Caco-2 (cell line): ENCODE measurements at places on chromosomes 5 and 9. TPM values are rescaled to one million over a fixed set of nuclear protein-coding genes. Genes with fewer than 3 reads are reported as not detected.

SH3PXD2B gene
- total RNA-seq: 11.5 and 12.9 TPM in 2 replicates

DNA sequence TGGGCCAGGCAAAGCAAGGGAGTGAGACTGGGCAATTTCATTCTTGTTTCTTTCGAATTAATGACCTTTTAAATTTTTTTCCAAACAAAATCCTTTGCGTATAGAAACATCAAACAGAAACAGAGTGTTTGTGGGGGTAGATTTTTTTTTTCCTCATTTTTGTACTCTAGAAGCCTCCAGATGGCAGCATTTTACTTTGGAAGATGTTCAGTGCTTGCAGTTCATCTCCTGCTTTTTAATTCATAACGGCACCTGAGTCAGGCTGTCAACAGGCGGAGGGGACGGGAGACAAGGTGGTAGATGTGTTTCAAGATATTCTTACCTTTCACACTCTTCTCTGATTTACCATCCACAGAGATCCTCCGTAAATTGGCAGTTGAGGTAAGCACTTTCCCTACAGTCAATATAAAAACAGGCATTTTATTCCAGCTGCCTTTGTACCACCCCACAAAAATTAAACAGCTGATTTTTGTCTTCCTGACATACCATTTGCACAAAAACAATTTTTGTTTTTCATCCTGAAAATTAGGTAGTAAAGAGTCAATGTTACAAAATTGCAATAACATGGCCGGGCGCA, 99.5 kb upstream of the FBXL17 start:
- DNase-seq: peak; percentile 51

DNA sequence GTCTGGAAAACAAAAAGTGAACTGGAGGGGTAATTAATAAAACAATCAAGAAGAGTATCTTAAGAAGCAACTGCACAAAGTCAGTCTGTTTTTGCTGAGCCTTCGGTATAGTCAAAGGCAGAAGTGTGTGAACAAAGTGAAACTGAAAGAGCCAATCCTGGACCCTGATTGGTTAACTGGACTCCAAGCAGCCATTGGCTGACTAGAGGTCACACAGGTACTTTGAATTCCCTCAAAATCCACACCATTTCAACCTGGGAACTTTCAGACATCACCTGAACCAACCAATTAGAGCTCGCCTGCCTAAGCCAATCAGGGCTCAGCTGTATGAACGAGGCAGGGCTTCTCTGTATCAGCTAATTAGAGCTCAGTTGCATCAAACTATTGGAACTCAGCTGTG, 286.7 kb downstream of the TLE4 start:
- DNase-seq: no peak

GRCh38 chr9:87178302-87178701, 231.0 kb upstream of the GAS1 start:
- no peak for DNase-seq

ZBED3 gene
- total RNA-seq: 38.5 and 38.8 TPM in 2 replicates

ZDHHC11 gene
- total RNA-seq: 3.6 and 5.0 TPM in 2 replicates

DNA sequence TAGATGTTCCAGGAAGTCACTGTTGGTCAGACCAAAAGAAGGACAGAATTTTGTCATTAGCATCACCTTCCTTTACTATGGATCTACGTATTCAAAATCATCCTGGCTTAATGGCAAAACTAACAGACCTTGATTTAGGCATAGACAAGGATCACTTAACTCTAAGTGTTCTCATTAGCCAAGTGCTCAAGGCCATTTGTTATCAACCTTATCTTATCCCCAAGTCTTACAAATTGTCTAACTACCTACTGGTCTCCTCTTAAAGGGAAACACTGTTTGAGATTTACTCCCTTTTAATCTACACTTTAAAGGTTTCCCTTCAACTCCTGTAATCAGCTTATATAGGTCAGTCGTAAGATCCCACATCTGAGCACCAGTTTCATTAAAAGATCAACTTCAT, 1197.5 kb upstream of the C9orf72 start:
- no peak for DNase-seq

GRCh38 chr5:53239301-53239990, 129.9 kb upstream of the MOCS2 start:
- no peak for DNase-seq

PKD2L2 gene
- total RNA-seq: not detected in 2 replicates

DNA sequence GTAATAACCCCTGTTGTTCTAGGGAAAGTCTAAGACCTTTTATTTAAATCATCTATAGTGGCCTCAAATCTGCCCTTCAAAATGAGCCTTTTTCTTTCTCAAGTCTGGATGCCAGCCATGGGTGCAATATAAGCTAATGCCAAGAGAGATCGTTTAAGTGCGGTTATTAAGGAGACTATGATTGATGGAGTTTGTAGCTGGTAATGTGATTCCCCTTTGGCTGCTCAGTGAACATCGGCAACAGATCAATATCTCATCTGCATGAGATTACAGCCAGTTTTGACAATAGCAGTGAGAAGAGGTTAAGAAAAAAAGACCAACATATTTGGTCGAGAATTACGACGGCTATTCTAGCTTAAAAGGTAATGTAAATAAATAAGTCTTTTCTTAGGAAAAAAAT, 1049.4 kb upstream of the NUDT12 start:
- no peak for DNase-seq

GRCh38 chr9:93238953-93239925, 55.3 kb downstream of the WNK2 start:
- DNase-seq: no peak

DNA sequence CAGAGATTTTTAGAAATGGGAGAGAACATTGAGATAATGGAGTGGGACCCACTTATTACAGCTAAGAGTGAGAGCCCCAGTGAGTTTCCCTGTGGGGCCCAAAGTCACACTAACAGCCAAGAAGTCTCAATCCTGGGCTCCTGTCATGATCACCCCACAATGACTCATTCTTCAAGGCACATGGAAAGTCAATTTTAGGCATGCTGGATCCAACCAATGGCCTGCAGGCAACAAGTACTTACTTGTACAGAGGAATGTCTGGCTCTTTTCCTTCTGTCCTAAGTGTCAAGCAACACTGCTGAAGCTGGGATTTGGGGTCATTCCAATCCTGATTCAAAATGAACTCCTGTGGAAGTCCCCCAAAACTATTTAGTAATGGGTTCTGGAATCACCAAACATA, 123.1 kb downstream of the DROSHA start:
- no peak for DNase-seq

DNA sequence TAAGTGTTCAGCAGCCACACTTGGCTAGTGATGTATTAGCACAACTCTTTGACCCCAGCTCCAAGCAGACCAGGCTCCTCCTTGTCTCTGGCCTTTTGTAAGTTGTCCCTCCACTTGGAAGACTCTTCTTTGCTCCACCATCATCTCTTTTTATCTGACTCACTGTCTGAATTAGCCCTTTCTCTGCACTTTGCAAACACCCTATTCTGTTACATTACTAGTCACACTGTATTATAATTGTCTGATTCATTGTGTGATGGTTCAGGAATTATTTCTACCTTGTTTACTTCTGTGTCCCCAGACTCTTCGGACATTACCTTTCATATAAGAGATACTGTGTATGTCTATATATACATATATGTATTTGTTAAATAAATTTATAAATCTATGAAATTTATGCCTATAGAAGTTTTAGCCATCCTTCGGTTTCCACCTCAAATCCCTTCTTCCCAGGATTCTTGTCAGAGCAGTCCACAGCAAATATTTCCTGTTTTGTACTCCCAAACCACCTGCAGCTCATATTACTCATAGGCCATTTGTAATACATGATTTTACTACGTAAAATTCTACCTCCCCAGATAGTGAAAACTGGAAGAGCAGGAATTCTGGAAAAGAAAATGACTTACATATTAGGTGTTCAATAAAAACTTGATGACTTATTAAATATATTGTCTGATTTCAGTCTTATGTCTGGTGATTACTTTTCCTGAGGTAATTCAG, 69.0 kb downstream of the MTAP start:
- DNase-seq: no peak

GRCh38 chr5:16864631-16865131, 71.4 kb downstream of the MYO10 start:
- no peak for DNase-seq

MACIR gene
- total RNA-seq: 4.1 and 5.2 TPM in 2 replicates

TSLP gene
- total RNA-seq: not detected in 2 replicates

ZFP37 gene
- not detected in 2 replicates for total RNA-seq

BAAT gene
- total RNA-seq: 1.1 and 1.3 TPM in 2 replicates

KIF20A gene
- total RNA-seq: 83.7 and 84.9 TPM in 2 replicates

- DNase-seq: no peak
Measured at GRCh38 chr5:132477784-132478365, 12.7 kb downstream of the IRF1 start.

- DNase-seq: no peak
Measured at GRCh38 chr5:141809380-141810096, 68.7 kb downstream of the PCDH1 start.

DNA sequence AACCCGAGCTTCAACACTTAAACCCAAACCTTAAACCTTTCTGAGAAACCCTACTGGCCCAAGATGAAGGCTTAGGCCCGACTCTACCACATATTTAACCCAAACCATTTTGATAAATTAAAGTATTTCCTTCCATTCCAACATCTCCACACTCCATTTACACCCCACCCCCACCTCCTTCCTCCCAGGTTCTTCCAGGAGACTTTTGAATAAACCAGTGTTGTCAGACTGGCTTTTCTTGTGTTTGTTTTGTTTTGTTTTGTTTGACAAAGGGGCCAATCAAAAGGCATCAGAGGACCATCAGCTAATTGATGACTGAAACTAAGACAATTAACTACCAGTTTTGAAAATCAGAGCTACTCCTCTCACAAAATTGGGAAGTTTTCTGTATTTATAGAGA, 4.6 kb upstream of the ZNF608 start:
- DNase-seq: no peak

PCDHGC4 gene
- total RNA-seq: 0.28 and 0.39 TPM in 2 replicates

GRCh38 chr5:891117-891836, 1.3 kb downstream of the BRD9 start:
- DNase-seq: no peak

GRCh38 chr5:139701056-139701741, 53.0 kb downstream of the CXXC5 start:
- peak; percentile 98 for DNase-seq

- no peak for DNase-seq
Measured at GRCh38 chr5:181109489-181110013, 21.4 kb downstream of the OR2V1 start.

DIPK1B gene
- total RNA-seq: 40.4 and 40.6 TPM in 2 replicates

HK3 gene
- total RNA-seq: 0.29 and 0.97 TPM in 2 replicates

- DNase-seq: no peak
Measured at GRCh38 chr5:138568061-138568824, 7.0 kb downstream of the HSPA9 start.

FOXD4L4 gene
- total RNA-seq: 0.26 and 0.32 TPM in 2 replicates

GRCh38 chr5:97125125-97125683, 17.2 kb downstream of the LIX1 start:
- no peak for DNase-seq

- peak; percentile 33 for DNase-seq
Measured at GRCh38 chr9:5799314-5799713, 33.6 kb downstream of the ERMP1 start.

GRCh38 chr5:136034984-136035383, 6.2 kb downstream of the TGFBI start:
- DNase-seq: no peak

CDO1 gene
- not detected in 2 replicates for total RNA-seq

DNA sequence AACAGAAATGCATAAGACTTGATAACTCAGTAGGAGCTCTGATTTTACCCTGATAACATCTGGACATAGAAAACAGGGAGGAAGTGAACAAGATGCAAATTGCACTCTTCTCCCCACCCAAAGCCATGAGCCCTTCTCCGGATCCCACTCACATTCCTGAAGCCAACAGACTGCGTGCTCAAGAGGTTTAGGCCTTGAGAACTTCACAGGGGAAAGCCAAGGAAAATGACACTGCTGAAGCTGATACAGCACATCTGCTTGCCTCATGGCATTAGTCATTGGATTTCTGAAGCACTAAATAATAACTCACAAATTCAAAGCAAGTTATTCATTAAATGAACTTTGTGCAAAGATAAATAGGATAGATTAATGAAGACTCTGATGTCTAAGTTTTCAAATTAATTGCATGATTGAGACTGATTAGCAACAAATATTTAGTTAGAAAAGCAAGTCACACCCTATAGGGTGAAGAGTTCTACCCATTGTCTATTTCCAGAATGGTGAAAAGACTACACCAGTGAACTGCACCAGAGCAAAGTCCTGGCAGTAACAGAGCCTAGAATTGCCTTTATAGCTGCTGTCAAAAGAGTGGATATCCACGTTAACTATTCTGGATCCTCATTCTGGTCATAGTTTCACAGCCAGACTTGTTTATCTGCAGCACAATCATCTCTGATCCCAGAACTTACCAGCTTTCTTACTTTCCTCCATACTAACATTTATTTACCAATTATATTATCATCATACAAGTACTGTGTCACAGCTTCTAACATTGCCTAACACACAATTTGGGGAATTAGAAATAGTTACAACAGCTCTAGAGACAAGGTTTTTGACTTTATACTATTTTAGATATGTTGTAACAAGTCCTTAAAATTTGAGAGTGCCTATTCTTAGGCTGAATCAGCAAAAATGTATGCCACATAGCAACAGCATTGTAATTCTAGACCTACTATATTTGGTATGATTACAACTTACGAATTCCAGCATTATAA, 432.1 kb upstream of the RGMB start:
- no peak for DNase-seq

DNA sequence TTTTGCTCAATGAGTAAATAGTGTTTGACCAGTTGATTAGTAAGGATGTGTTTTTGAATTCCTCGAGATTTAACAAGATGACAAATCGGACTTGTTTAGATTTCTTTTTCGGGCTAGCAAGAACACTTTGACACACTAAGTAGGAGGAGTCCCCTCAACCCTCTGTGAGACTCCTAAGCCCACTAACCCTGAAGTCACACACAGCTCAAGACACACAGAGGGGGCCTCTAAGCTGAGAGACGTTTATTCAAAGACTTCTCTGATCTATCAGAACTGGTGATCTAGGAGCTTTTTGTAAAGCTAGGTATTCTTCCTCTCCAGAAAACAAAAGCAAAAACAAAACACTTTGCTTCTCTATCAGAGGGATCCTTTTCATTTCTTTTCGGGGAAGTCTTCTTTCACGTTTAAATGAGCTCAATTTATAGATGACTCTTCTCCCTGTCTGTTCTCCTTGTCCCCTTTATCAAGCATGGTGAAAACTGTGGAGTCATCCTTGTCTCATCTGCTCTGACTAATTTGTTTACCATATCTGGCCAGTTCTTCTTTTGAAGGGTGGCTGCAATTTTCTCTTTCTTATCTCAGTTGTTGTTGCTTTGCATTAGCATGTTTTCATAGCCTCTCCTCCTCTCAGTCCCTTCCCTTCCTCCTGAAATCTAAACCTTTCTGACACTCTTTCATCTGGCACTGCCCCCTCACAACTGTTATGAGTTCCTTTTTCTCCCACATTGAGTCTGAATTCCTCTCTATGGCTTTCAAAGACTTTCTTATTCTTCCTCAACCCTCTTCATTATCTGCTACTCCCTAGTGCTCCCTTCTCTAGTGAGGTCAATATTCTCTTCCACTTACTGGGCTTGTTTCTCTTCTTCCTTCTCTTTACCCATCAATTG, 68.5 kb upstream of the RAI14 start:
- DNase-seq: no peak

GRCh38 chr9:112059145-112059965, 115.7 kb downstream of the SUSD1 start:
- DNase-seq: no peak
